A375 (cell line): ENCODE measurements at places on chromosomes 3 and 15. TPM values are rescaled to one million over a fixed set of nuclear protein-coding genes. Genes with fewer than 3 reads are reported as not detected.

The CCDC13 gene
- 0.08 and 2.5 TPM in 2 replicates for total RNA-seq

The PYGO1 gene
- total RNA-seq = 3.0 and 4.8 TPM in 2 replicates

The PP2D1 gene
- total RNA-seq = not detected in 2 replicates

The GALNT15 gene
- total RNA-seq = not detected in 2 replicates

The GP9 gene
- not detected in 2 replicates for total RNA-seq

The SUMF1 gene
- 24.8 and 25.5 TPM in 2 replicates for total RNA-seq

The SLC22A13 gene
- total RNA-seq = 0.26 and 0.29 TPM in 2 replicates

The TYRO3 gene
- total RNA-seq = 10.8 and 11.8 TPM in 2 replicates

The COPB2 gene
- 119 and 137 TPM in 2 replicates for total RNA-seq

The VEPH1 gene
- 5.7 and 10.0 TPM in 2 replicates for total RNA-seq
